GOT3 (cell line): ENCODE measurements at places on chromosomes 12 and 14.
A peak's percentile ranks its signal among the peaks of the same experiment; 100 is the strongest.

- DNase-seq: no peak
Observed at GRCh38 chr12:64747695-64748094, 11.5 kb downstream of the GNS start.

GRCh38 chr12:68102163-68102562 is 57.4 kb downstream of the IFNG start:
- no peak for DNase-seq

DNA sequence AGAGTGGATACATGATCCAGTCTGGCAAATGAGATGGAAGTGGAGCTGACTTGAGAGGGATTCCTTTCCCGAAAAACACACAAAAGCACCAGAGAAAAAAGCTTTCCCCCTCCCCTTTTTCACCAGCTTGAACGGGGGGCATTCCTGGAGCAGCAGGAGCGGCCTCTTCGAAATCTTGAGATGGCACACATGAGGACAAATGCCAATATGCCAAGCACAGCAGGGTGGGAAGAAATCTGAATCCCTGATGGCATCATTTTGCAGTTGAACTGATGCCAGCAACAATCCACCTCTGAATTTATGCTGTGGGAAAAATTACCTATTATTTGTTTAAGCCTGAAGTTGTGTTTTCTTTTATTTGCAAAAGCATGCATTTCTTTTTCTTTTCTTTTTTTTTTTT is 29.7 kb upstream of the BICD1 start:
- DNase-seq: no peak

DNA sequence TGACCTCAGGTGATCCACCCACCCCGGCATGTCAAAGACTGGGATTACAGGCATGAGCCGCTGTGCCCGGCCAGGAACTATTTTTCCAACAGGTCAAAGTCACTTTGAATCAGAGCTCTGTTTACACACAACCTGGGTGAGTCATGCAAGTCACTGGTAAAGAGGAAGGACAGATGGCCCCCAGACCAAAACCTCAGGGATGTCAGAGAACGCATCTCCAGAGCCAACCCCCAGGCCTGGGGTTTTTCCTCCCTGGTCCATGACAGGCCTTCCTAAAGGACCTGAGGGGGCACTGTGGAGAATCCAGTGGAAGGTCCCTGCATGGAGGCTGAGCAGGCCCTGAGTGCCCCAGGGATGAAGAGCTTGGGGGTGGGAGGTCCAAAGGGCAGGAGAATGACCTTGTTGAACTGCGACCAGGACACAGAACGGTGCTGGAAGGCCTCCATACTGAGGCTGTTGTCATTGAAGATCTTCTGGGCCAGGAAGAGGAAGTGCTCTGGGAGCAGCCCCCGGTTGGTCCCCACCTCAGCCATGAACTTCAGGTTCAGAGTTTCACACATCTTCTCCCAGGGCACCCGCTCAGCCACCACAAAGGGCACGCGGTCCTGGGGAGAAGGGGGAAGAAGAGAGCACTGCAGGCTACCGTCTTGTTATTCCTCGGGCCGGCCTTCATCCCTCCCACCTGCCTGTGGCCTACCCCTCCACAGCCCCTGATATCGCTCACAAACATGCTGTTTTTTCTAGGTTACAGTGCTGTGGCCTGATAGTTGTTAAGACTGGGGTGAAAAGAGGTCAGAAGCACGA is 9.1 kb downstream of the STAT6 start:
- DNase-seq: no peak

- no peak for DNase-seq
Observed at GRCh38 chr12:104591257-104591885, 134.6 kb downstream of the CHST11 start.

DNA sequence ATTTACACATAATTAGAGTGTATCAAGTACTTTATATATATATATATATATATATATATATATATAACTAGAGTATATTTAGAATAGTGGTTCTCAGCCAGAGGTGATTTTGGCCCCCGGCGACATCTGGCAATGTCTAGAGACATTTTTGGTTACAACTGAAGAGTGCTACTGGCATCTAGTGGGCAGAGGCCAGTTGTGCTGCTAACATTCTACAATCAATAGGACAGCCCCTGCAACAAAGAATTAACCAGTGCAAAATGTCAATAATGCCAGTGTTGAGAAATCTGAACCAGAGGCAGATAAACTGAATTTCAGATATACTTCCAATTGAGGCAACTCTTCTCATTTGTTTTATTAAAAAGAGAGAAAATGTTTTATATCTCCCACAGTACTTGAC is 8.9 kb downstream of the GTF2A1 start:
- DNase-seq: no peak

DNA sequence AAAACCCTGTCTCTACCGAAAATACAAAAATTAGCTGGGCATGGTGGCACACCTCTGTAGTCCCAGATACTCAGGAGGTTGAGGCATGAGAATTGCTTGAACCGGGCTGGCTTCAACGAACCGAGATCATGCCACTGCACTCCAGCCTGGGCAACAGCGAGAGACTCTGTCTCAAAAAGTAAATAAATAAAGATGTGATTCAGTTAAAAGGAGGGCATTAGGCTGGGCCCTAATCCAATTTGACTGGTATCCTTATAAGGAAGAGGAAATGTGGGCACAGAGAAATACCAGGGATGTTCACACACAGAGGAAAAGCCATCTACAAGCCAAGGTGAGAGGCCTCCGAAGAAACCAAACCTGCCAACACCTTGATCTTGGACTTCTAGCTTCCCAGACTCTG is 10.1 kb upstream of the DCAF4 start:
- DNase-seq: no peak

DNA sequence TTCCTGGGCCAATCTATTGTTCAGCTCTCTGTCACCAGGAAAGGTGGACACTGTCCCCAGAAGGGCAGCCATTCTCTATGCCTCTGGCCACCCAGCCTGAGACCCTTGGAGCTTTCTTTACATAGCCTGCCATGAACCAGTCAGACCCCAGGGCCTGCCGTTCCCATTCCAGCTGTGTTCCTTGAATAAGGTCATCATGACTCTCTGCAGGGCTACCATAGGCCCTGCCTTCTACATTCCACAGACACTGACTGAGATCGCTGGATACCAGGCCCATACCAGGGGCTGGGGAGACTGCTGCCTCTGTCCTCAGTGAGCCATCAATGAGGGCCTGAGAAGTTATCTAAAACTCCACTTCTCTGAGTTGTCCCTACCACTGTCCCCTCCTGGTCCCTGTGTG is 75.5 kb downstream of the SYNE3 start:
- DNase-seq: no peak

- DNase-seq: no peak
Observed at GRCh38 chr14:51507511-51507905, 144.2 kb upstream of the FRMD6 start.

DNA sequence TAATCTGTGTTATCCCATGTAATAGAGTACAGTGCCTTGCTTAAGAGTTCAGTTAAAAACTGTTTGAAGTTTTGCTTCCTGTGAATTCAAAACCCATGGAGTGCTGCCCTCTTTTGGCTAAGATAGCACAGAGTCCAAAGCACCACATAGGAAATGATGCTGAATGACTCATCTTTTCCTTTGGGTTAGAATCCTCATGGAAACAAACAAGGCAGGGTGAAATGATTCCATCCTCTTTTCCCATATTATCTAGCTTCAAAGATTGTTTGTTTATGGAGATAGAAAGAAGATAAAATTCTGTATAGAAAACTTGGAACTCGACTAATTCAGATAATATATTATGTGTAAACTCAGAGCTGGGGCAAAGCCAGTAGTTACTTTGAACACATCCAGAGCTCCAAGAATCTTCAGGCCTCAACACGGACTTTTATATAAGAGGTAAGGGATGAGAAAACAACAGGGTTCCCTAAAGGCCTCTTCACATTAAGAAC is 87.4 kb downstream of the OTOGL start:
- DNase-seq: no peak

DNA sequence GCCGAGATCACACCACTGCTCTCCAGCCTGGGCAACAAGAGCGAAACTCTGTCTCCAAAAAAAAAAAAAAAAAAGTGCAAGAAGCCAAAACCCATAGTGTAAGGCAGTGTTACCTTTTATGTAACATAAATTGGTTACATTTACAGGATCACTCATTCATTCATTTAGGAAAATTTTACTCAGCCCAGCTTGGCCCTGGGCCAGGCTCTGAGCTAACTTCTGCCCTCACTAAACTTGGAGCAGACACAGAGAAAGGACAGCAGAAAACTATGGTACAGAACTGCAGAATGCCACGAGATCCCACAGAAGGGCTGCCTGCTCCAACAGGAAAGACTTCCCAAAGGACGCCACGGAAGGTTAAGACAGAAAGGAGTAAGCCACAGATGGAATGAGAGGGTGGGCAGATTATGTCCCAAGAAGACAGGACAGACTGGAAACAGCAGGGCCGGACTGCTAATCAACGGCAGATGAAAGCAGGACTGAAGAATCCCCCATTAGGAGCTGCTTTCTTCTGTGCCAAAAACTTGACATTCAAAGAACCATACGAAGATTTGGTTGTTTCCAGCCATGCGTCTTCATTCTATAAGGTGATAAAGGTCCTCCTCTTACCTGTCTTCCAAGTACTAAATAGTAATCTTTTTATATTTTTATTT is 18.9 kb downstream of the PPP1R13B start:
- no peak for DNase-seq

DNA sequence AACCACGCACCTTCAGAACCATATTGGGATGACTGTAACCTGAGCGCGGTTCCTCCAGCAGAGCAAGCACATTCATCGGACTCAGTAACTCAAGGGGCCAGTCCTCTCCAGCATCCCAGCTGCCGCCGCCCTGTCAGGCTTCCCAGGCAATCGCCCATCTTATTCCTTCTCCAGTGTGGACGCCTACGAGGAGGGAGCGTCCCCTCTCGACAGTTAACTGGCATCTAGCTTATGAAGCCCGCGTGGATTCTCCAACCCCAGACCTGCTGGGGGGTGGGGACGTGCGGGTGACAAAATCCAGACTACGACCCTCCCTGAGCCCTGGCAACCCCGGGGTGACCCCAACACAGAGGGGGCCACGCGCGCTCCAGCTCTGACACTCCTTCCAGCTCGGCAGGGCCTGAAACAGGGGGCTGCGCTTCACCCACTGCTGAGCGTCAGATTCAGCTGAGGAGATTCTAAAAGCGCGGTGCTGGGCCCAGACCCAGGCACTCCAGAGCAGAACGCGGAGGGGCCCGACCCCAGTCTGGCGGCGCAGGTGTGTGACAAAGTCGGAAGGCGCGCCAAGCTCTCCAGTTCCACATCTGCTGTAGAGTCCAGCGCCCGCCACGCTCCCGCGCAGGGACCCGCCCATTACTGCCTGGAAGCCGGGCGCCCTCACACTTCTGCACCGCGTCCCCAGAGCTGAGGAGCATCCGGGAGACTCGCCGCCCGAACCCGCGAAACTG is 43.9 kb upstream of the ESR2 start:
- peak; percentile 1 for DNase-seq

DNA sequence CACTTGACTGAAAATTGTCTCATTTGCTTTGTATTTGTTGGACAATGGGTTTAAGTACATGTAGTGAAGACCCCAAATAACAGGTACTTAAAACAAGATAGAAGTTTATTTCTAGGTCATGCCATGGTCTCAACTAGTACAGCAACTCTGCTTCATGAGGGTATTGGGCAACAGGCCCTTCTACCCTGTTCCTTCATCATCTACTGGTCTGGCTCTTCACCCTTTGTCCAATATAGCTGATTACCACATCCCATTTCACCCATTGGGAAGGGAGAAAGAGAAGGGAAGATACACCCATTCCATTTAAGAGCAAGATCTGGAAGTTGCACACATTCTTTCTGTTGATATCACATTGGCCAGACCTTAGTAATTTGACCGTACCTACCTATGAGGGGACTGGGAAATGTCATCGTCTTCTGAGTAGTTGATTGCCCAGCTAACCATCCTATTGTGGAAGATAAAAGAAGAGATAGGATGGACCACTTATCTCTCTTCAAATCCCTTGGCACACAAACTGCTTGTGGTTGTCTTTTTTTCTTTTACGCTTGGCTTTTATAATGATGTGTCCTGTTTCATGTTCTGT is 104.6 kb downstream of the DIP2B start:
- no peak for DNase-seq

- DNase-seq: peak; percentile 38
Observed at GRCh38 chr14:68977718-68978171, 1.4 kb downstream of the ACTN1 start.

DNA sequence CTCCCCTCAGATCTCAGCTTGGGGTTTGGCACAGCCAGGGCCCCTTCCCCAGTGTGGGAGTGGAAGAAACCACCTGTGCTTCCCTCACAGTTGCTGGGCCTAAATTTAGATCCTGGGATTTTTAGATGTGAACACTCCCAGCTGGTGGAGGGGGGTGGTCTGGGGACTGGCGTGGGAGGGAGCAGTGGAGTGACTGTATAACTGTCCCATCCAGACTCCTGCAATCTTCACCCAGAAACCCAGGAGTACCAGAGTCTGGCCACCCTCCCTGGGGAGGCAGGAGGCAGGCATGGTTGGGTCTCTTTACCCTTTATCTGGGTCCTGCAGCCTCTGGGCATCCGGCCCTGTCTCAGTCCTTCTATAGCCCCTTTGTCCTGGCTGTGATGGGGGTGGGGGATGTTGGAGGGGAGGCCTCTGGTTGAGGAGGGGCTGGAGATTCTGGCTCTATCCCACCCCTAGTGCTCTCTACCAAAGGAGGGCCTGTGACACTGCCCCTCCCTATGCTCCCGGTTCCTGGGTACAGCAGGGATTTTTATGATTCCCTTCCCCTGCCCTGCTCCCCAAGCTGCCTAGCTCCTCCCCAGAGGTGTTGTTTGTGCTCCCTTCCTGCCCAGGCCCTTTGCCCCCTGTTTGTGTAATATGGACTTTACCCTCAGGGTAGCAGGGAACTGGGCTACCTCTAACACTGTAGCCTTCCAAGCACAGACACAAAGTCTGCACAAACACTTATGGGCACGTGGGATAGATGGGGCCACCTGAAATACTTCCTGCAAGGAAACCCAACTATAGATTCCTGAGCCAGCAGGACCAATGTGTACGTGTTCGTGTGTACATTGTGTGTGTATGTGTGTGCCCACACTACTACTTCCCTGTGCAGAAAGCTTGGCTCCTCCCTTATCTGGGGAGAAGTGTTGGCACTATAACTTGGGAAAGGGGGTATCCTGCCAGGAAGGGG is 1.7 kb downstream of the ERBB3 start:
- no peak for DNase-seq

DNA sequence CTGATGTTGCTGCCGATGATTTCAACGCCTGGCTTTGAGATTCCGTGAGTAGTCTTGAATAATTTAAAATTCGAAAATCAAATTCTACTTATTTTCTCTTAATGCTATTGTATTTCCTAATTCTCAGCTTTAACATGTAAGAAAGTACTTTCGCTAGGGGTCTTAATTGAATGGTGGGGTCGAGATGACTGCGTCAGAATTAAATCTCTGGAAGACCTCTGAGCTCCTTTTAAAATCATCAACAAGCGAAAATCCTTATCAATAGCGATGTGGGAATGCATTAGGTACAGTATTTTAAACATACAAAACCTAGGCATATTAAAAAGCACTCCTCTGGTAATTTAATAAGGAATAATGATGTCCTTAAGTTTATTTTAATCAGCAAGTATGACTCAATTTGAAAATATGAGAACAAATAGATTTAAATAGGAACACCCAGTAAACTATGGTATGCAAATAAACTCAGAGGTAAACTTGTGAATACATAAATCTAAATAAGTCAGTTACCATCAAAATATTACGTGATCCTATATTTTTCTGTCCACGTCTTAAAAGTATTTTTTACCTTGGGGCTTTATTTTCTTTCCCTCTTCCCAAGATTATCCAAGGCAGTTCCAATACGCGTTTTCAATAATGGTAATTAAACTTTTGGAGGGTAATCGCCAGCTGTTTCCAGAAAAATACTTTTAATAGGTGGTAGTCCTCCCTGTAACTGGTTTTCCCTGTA is 1.4 kb downstream of the FOXA1 start:
- no peak for DNase-seq
